Kidney capillary endothelial cell (primary cell): ENCODE measurements at places on chromosomes 12 and 14.

GRCh38 chr14:105153739-105154475 lies 14.7 kb downstream of the JAG2 start:
- DNase-seq: no peak

- no peak for DNase-seq
Observed at GRCh38 chr12:7857971-7858370, 14.7 kb downstream of the SLC2A14 start.

DNA sequence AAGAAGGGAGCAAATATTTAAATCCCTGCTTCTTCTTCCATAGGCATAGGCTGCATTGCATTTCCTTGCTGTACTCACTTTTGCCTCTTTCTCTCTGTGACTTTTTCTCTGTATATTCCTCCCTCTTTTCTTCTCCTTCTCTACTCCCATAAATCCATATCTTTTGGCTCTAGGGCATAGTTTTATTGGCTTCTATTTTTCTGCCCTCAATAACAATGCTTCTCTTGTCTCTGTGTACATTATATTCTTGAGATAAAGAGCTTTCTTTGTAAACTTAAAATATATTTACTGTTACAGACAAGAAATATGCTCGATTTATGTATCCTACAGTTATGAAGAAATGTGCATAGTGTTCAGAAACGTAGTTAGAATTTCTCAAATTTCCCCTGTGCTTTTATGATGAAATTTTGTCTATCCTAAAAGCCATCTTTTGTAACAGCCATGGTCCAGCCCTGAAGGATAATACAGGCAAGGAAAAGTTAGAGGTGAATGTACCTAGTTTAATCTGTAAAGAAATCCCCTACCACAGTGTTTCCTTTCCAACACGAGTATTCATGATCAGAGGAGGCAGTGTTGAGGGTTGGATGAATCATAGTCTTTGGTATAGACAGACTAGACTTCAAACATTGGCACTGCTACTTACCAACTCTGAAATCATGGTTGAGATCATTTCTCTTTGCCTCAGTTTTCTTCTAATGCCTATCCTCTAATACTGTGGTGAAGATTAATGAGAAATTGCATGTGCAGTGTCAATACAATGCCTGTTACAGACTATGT lies 173.3 kb upstream of the FAR2 start:
- no peak for DNase-seq

- DNase-seq: no peak
Observed at GRCh38 chr14:36430169-36430568, 89.9 kb downstream of the NKX2-1 start.

DNA sequence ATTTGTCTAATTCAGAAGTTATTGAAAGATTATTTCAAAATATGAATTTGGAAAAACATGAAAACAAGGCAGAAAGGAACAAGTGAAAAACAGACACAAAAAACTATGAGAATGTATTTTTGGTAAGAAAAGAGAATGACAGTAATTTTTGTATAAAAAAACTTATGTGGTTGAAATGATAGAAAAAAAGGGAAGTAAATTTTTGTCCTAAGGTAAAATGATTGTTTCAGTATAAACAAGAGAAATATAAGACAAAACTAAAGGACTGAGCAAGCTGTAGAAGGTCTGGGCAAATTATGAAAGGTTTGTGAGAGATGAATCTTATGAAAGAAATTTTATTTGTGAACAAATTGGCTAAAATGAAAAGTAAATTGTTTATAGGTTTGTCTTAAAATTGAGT lies 44.6 kb downstream of the CEP83 start:
- DNase-seq: no peak

GRCh38 chr14:50265029-50265428 lies 33.7 kb upstream of the SOS2 start:
- DNase-seq: no peak

DNA sequence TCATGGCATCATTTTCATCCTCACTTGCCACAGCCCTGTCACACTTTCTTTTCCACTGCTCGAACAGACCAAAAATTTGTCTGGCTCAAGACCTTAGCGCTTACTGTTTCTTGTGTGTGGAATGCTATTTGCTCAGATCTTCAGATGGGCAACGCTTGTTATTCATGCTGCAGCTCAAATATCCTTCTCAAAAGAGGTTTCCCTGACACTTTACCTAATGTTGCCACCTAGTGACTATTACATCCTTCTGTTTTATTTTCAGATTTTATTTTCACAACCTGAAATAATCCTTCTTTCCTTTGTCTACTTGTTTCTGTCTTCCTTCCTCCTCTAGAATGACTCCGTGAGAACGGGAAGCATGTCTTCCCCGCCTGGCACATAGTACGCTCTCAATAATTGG lies 5.6 kb downstream of the FBXO33 start:
- DNase-seq: peak; percentile 52

GRCh38 chr12:91523831-91524230 lies 341.2 kb upstream of the DCN start:
- no peak for DNase-seq

GRCh38 chr14:43901911-43902673 lies 605.0 kb downstream of the FSCB start:
- DNase-seq: no peak

DNA sequence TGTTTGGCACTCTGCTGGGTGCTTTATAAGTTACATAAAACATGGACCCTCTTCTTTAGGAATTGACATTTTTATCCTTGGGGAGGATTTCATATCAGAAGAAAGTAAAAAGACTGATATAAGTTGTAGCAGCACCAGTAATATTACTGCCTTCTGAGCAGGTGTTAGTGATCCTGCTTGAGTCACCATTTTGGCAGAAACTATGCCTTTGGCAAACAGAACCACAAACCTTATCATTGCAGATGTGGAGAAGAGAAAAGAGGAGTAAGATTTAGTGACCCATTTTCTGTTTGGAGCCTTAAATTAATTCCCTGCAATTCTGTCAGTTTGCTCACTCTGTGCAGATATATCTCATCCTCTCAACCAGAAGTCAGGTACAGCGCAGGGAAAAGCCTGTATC lies 23.0 kb downstream of the ZNF410 start:
- DNase-seq: no peak
